ENCODE measurements at places on chromosomes 7 and 10.
A peak's percentile ranks its signal among the peaks of the same experiment; 100 is the strongest.

GRCh38 chr7:54360075-54360840 is 181.9 kb upstream of the VSTM2A start:
- ATAC-seq, result no peak

- ATAC-seq, result no peak
These were observed 2.0 kb downstream of the JAZF1 start for GRCh38 chr7:28178599-28178998.

- ATAC-seq, result peak; percentile 95
These were observed 150.8 kb upstream of the NPS start for GRCh38 chr10:127398140-127398970.

DNA sequence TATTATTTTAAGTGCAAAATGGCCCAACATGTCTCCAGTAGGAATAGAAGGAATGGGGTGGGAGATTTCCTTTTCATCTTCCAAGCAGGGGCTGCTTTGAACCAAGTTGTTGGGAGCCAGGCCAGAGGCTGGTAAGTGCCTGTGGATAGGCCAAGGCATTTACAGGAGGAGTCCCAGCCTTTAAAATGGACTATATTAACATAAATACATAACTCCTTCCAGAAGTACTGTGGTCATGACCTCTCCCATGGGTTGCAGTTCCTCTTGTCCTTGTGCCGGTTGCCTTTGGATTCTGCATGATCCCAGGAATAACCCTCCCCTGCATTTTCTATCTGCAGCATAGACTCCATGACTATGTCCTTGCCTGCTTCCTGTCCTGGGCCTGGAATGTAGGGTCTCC is 95.8 kb downstream of the SEC23IP start:
- ATAC-seq, result no peak

GRCh38 chr7:141884539-141885225 is 31.5 kb upstream of the OR9A4 start:
- ATAC-seq, result no peak

DNA sequence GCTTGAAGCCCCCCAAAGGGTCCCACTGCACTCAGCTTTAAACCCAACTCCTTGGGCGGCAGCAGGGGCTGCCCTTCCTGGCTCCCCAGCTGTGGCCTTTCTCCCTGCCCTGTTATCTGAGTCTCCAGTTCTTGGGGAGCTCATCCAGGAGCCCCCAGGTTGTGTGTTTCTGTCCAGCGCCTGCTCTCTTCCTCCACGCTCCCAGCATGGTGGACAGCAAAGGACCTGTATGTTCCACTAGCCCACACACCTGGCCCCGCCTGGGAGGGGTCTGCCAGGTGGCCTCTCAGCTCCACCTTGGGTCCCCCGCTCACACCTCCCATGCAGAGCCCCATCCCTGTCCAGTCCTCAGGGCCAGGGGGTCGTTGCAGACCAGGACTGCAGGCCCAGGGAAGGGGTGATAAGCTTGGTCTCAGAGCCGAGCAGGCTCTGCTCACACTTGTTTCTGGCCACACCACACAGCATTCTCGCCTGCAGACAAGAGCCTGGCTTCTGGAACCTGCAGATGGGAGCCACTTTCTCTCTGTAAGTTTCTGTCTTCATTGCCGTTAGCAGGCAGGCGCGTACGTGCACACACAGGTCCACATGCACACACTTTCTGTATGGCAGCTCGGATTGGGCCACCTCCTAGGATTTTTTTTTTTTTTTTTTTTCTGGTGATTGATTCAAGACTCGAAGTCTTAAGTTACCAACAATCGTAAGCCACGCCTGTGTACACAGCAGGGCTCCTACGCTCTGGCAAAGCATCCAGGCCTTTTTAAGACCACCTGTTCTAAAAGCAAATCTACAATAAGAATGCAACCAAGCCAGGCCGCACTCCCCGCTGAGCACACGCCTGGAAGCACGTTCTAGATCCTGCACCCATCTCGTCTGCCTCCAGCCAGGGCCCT is 104.6 kb downstream of the CYTH3 start:
- ATAC-seq, result no peak

DNA sequence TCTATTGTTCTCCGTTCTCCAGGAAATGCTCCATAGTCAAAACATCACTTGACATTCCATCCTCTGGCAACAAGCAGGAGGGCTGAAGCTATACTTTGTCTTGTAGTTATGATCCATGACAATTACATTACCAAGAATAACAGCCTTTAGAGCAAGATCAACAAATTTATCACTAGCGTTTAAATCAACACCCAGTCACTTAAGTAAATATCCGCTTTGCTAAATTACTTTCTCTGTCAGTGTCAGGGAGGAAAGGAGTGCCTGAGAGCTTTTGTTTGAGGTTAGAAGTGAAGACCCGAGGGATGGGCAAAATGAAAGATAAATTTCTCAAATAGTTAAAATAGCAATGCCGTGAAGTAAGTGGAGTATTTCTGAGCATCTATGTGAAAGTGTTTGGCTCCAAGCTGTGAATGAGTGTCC is 236.1 kb upstream of the BMPER start:
- ATAC-seq, result no peak

DNA sequence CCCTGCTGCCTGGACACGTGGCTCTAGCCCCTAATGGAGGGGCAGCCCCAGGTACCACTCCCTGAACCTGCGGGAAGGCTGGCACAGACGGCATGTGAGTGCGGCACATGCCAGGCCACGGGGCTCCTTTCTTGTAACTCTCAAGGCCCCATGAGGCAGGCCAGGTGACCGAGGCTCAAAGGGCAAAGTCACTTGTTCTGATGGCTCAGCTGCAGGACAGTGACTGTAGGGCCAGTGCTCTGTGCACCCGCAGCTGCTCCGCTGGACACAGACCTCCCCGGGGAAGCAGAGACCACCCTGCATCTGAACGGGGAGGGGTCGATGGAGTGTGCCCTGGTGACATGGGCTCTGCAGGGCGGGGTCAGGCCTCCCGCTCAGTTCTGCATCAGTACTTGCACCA is 55.3 kb downstream of the PTPRE start:
- ATAC-seq, result no peak

GRCh38 chr10:100392686-100393003 is 45.6 kb downstream of the SCD start:
- no peak for ATAC-seq

- ATAC-seq, result peak; percentile 83
These were observed 111.5 kb upstream of the SVIL start for GRCh38 chr10:29746080-29746797.

DNA sequence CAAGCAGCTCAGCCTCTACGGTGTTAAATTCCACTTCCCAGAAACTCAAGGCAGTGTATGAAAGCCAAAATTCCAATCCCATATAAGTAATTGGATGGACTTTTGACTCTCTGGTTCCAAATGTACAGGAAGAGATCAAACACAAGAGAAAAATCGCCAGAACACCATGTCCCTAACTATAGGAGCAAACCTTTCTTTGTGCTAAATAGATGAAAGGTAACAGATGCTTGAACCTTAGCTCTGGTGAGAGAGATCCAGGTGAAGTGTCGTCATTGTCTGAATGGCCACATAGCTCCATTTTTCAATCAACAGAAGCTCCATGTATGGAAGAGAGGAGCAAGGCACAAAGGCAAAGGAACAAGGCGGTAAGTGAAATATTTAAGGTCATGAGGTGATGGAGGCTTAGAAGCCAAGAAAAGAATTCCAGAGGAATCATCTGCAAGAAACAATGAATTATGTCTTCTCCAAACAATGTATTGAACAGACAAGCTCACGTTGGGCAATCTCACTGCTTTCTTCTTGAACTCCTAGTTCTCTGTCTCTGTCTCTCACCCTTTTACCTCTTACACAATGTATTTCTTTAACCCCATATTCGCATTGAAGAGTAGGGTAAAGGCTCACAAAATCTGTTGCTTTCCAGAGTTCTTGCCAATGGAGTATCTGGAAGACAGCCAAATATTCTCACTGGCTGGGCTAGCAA is 585.1 kb downstream of the GATA3 start:
- ATAC-seq, result no peak

- ATAC-seq, result peak; percentile 44
These were observed 8.8 kb upstream of the SMKR1 start for GRCh38 chr7:129493555-129493954.

DNA sequence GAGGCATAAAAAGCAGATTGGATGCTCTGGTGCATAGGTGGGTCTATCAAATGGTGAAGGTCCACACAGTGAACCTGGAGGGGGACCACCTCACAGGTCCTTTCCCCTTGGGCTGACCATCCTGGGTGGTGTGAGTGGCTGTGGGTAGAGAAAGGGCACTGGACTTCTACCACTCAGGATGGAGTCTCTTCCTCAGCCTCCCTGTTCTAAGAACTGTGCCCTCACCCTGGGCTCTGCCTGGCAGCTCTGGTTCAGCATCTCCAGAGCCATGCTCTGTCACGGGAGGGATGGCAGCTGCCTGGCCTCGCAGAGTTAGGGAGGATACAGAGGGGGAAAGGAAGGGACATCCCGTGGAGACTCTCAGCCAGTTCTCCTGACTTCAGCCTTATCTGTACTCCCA is 121.8 kb downstream of the TAX1BP1 start:
- no peak for ATAC-seq

- ATAC-seq, result no peak
These were observed 26.1 kb downstream of the ANXA8 start for GRCh38 chr10:47457826-47458225.

DNA sequence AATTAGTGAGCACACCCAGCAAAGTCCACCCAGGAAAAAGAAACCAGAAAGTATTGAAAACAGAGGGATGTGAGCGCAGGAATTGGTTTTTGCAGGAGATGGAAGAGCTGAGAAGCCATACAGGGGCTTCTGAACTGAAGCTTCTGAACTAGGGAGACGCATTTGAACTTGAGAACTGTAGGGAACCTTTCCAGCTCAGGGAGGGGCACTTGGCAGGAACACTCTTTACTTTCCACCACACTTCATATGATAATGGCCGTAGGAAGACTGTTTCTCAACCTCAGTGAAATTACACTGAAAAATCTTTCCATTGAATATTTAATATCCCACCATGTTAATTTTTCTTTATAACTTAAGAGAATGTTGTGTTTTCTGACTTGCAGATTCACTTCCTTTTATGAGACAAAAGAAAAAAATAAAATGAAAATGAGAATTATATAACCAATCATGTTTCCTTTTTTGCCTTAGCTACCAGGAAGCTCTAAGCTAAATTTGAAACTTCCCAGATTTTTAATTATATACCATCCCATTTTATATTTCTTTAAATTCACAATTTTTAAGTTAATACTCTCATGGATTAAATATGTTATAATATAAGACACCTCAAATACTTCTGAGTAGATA is 98.3 kb upstream of the TCF7L2 start:
- ATAC-seq, result no peak

- ATAC-seq, result no peak
These were observed 781.7 kb upstream of the GHITM start for GRCh38 chr10:83357627-83358026.

DNA sequence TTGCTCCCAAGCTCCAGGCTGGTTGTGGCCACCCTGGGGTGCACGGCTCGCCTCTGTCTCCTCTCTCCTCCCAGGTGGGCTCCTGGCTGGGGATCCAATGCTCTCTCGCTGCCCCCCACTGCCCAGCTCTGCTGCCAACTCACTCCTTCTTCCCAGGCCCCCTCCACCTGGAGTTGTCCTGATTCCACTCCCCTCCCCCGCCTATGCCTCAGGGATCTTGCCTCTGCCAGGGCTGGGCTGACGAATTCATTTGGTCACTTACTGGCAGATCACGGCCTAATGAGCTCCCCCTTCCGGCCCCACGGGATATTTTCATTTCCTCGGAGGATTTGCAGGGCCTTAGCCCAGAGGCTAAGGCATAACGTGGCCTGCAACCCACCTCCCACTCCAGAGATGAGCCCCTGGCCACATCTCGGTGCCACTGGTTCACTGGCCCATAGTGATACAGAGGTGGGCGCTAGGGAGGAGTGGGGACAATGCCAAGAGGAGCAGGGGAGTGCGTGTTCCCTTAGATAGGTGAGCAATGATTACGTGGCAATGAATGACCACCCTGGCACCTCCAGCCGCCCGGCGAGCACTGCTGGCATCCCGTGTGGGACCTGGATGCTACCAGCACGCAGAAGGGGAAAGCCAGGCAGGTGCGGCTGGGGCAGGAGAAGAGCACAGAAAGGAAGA is 344.6 kb upstream of the SHH start:
- ATAC-seq, result peak; percentile 80

GRCh38 chr10:133254421-133255120 is 16.9 kb downstream of the VENTX start:
- ATAC-seq, result no peak

GRCh38 chr10:58942724-58943123 is 233.7 kb upstream of the PHYHIPL start:
- ATAC-seq, result peak; percentile 41

DNA sequence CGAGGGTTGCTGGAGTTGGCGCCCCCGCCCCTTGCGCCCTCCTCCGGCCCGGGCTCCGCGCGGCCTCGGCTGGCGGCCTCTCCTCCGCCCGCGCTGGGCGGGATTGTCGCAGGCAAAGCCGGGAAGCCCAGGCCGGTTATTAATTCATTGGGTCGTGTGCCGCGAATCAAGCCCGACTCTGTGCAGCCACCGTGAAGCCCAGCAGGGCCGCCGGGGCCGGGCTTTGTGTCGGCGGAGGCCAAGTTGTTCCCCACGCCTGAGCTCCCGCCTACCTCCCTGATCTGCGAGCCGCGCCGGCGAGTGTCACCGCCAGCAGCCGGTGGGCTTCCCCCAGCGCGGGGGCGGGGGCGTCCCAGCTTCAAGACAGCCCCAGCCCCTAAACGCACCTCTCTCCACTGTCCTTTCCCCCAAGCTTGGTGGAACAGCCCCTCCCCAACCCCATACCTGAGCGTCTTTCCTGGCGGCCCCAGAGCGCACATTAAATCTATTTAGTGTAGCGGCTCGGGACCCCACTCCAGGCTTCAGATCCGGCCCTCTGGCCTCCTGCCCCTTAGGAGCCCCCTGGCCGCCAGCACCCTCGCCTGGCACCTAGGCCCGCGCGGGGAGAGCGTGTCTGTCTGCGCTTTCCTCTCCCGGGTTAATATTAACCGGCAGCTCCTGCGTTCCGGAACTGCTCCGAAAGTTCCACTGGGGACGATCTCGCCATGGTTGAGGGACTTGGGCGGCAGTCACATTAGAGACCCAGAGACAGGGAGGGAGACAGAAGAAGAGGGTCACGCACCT is 3.5 kb downstream of the SHH start:
- ATAC-seq, result no peak

GRCh38 chr10:2878818-2879217 is 188.5 kb upstream of the PFKP start:
- ATAC-seq, result no peak

GRCh38 chr7:120165227-120165626 is 107.7 kb upstream of the KCND2 start:
- no peak for ATAC-seq

DNA sequence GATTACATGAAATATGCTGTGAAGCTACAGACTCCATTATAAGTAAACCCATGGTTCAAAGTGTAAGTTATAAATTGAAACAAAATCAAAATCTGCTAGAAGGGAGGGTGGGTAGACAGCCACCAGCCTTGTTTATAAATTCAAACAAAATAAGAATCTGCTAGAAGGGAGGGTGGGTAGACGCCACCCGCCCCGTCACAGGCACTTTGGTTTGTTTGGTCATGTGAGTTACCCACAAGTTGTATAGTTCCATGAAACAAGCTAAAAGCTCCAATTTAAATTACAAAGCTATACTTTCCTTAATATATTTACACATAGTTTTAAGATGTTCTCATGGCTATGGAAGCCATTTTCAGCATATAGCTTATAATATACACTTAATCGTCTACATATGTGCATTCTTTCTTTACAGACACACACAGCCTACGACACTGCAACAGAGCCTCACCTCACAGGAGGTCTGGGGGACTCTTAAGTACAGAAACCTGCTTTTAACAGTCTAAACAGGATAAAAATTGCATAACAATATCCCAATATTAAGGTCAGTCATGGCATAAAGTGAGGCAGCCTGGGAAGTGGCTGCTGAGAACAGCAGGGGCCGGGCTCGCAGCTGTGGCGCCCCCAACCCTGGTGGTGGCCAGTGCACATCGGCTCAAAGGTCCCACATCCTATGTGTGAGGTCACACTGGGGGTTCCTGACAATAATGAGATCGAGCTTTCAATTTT is 28.1 kb upstream of the NCAPG2 start:
- ATAC-seq, result no peak

All from SK-N-SH treated with all-trans-retinoic acid at 6 μM for 48 hours (cell line).